ENCODE measurements at places on chromosomes 2 and 18.

GRCh38 chr18:75284566-75284965, 74.0 kb downstream of the TSHZ1 start:
- DNase-seq: no peak

- DNase-seq: no peak
Measured at GRCh38 chr18:59871711-59872362, 28.0 kb upstream of the PMAIP1 start.

DNA sequence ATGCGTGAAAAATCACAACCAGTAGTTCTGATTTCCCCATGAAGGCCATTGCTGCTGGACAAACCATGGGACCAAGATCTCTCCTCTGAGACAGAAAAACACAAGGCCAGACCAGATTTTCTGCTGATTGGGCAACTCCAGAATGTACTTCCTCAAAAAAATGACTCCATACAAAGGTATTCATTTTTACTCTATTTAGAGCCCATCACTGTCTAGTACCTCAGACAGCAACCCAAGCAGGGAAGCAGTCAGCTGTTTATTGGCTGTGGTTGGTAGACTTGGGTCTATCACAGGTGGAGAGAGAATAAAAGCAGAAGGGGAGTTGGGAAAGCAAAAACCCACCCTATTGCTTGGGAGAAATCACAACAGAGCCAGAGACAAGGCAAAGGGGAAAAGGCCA, 219.9 kb downstream of the PIK3C3 start:
- DNase-seq: no peak

DNA sequence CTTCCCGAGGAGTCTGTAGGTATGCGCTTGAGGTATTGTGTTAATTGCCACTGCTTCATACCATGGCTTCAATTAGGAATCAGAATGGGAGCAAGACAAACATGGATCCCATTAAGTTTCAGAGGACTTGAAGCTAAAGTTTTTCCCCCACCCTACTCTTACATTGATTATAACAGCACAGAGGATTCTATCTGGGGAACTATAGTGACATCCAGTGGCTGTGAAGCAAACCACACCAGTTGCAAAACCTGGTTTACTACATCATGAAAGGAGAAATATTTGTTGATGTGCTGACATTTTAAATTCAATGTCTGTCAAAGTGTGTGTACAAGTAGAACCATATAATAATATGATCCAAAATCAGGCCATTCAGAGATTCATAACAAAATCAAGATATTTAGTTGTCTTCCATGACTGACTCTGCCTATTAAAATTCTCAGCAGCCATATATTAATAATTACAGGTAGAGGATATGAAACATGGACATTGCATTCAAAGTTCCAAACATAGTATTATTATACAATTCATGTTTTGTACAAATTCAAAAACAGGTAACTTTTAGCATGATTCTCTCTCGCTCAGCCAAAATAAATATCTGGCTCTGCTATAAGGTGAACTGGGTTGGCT, 82.9 kb downstream of the GRB14 start:
- DNase-seq: peak; percentile 11

GRCh38 chr2:51153236-51153635, 121.3 kb upstream of the NRXN1 start:
- no peak for DNase-seq

DNA sequence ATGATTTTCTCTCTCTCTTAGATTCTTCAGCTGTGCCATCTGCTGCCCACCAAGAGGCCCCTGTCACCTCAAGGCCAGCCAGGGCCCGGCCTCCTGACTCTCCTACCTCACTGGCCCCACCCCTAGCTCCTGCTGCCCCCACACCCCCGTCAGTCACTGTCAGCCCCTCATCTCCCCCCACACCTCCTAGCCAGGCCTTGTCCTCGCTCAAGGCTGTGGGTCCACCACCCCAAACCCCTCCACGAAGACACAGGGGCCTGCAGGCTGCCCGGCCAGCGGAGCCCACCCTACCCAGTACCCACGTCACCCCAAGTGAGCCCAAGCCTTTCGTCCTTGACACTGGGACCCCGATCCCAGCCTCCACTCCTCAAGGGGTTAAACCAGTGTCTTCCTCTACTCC, 9.4 kb upstream of the GMPPA start:
- no peak for DNase-seq

DNA sequence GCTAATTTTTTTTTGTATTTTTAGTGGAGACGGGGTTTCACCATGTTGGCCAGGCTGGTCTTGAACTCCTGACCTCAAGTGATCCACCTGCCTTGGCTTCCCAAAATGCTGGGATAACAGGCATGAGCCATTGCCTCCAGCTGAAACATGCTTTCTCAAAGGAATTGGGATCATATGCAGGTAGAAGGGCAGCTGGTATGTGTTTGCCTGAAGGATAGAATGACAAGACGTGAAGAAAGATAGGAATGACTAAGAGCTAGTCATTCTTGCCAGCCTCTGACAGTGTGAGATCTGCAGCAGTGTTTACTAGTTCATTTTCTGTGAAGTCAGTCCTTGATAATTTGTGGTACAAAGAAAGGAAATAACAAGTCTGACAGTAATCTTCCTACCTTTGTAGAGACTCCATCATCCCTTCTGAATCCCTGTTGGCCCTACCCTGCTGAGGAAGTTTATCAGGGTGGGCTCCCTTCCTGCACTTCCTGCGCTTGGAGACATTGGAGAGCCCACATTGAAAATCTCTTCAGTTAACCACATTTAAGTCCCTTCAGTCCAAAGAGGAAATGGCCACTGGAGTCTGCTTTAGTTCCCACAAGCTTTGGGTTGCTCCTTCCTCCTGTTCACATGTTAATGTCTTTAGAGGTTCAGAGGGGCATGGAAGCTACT, 14.7 kb downstream of the CFLAR start:
- no peak for DNase-seq
